ENCODE measurements at places on chromosomes 6 and 20. TPM values are rescaled to one million over a fixed set of nuclear protein-coding genes. Genes with fewer than 3 reads are reported as not detected.

The FAM83B gene
- total RNA-seq: 1.1 TPM

The DNAH8 gene
- not detected for total RNA-seq

The PACSIN1 gene
- total RNA-seq: 1.4 TPM

GRCh38 chr6:29532320-29532951 lies 27.1 kb downstream of the UBD start:
- H3K27ac ChIP-seq: no peak overlapping the region
- no peak for DNase-seq
- no peaks in the 10 kb centered on the region for H3K27me3 ChIP-seq
- no peak overlapping the region for H3K4me3 ChIP-seq

DNA sequence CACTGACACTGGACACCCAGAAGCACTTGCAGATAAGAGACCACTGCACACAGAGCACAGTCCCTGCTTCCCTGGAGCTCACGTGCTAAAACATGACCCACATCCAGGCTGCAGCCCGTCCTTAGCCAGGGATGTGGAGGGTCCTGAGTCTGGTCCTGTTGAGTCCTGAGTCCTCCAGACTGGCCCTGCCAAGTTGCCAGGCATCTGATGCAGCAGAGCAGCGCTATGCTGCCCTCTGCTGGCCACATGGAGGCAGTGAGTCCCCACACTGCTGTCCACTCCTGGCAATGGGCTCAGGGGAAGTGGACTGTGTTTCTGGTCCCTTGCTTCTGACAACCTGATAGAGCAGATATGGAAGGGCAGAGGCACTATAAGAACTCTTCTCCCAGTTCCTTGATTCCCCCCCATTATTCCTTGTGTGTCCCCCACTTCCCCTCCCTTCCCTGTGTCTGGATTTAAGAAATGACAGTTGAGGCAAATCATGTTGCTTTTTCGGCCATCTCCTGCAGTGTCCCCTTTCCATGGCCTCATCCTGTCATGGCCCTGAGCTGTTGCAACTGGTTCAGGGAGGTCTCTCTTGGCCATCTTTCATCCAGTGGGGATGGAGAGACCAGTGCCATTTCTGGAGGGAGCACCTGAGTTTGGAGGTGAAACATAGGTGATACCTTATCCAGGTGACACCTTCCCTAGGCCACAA lies 86.0 kb downstream of the DHX35 start:
- DNase-seq: peak; percentile 90
- H3K27me3 ChIP-seq: no peaks in the 10 kb centered on the region
- no peak overlapping the region for H3K27ac ChIP-seq

The SLC13A3 gene
- 7.8 TPM for total RNA-seq

- H3K36me3 ChIP-seq: no peaks in the 10 kb centered on the region
- H3K27me3 ChIP-seq: no peaks in the 10 kb centered on the region
- no peak overlapping the region for H3K27ac ChIP-seq
- no peak for DNase-seq
These were observed 8.4 kb upstream of the GFOD1 start for GRCh38 chr6:13495818-13496217.

Data from pancreas (tissue), 10 donors.